NCI-H446 treated with DMSO at 0.1 percent for 48 hours (cell line): ENCODE measurements at places on chromosomes 7 and 10.

GRCh38 chr10:87973635-87974034 lies 110.2 kb downstream of the PTEN start:
- DNase-seq, result no peak

DNA sequence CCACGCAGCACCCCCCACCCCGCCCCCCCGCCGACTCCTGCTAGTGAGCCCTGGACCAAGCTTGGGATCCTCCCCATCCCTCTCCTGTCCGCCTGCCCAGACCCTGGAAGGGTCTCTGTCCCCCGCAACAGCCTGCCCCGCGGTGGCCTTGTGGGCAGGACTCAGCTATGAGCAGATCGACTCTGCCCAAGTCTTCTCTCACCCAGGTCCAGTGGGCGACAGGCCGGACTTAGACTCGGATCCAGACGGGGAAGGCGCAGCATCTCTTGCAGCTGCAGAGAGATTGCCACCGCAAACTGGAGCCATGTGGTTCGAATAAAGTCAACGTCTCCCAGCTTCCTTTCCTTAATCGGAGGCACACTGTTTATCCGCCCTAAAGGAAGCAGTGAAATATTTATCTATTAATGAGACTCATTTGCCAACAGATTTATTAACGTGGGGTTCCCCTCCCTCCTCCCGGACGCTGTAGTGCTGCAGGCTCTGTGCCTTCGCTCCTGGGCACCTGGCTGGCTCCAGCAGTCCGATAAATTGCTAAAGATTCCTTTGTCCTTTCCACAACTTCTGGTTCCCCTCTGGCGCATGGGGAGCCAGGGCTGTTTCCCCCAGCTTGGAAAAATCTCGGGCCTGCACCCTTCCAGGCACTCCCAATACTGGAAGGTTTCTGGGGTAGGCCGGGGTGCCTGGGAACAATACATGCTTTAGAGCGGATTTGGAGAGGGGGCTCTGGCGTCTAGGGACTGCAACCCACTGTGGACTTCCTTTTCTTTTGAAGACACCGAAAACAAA lies 634 bp upstream of the HOXA7 start:
- no peak for DNase-seq

- no peak for DNase-seq
Observed at GRCh38 chr10:988667-989545, 672 bp downstream of the GTPBP4 start.

DNA sequence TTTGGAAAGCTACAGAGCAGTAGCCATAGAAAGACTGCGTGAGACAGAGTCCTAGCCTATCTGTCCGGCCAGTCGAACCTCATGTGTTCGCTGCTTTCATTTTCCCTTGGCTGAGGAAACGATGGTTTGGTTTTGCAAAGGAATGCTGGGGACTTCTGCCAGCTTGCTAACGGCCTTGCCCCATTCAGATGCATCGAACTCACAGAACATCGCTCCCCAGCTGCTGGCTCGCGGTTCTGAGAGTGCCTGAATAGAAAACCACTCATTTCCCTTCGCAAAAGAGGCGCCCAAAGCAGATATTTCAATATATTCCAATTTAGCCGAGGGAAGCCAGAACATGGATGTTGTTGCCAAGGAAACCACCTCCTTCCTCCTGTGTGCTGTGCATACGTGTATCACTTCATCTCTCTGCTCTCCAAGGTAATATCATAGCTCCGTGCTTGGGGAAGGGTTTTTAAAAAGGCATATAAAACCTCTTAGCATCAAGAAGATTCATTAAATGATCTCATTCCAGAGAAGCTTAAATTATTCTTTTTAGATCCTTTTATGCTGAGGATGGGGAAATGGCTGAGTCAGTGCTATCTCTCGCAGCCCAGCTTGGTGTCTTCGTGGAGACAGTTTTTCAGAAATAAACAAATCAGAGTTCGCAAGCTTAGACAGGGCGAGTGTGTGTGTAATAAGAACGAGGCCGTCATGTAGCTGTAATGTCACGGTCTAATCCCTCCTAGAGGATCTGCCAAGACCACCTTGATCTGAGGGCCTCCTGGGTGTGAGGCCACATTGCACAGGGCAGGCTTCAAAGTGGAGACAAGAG lies 215.2 kb downstream of the RPS24 start:
- DNase-seq, result no peak

DNA sequence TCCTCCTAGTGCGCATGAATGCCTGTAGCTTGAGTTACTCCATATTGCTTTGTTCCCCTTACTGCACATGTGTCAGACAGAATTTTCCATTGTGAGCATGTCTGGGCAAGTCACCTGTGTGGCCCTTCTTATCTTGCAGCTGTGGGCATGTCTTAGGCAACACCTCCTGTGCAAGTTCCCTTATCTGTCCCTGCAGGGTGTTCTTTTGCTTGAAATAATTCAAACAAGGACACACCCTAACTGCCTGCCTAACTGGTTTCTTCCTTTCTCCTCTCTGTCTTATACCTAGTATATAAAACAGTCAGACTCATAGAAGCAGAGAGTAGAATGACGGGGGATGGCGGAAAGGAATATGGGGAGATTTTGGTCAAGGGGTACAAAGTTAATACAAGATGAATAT lies 421.1 kb upstream of the SORCS1 start:
- DNase-seq, result no peak

DNA sequence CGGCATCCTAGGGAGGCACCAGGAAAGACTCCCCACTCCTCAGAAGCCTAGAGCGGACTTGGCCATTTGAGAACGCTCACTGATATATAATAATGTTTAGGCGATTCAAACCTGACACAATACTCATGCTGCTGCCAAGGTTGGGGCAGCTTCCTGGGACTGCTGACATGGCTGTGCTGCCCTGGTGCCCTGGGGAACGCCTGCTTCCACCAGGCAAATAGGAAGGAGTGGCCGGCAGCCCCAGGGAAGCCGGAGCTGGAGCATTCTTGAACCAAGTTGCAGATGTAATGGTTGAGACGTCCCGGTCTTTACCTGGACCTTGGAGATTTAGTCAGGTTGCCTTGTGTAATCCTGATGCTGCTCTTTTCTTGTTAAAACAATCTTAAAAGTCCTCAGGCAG lies 8.8 kb downstream of the GDF10 start:
- DNase-seq, result no peak

DNA sequence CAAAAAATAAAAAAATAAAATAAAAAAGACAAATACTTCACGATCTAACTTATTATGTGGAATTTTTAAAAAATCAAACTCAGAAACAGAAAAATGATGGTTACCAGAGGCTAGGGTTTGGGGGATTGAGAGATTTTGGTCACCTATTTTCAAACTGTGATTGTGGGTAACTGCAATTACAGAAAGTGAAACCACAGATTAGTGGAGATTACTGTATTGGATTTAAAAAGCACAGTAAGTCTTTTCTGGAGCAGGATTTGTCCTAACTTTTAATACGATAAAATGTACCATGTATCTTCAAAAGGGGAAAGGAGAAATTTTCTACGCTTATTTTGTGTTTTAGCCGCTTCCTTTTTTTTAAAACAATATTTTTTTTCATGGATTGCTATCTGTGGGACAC lies 1204.9 kb upstream of the LRRTM3 start:
- no peak for DNase-seq

- no peak for DNase-seq
Observed at GRCh38 chr7:114930829-114931655, 9.1 kb downstream of the MDFIC start.

GRCh38 chr7:102064361-102065025 lies 222.2 kb upstream of the SH2B2 start:
- no peak for DNase-seq

GRCh38 chr10:132142396-132143161 lies 44.2 kb upstream of the DPYSL4 start:
- no peak for DNase-seq

- DNase-seq, result no peak
Observed at GRCh38 chr7:69728304-69728703, 130.0 kb downstream of the AUTS2 start.

DNA sequence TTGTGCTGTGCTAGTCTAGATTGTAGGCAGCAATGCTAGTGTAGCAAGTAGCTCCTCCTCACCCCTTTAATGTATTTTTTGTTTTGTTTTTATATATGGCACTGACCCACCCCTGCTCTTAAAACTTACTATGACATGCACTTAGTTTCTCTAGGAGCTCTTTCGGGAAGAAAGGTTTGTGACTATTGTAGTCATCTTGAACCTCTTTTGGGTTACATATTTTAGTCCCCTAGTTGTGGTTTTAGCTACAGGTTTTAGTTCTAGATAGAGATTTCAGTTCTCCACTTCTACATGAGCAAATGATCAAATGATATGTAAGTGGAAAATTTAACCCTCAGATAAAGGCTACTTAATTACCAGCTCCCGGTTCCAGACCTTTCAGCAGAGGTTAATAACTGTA lies 14.9 kb downstream of the MINPP1 start:
- no peak for DNase-seq

DNA sequence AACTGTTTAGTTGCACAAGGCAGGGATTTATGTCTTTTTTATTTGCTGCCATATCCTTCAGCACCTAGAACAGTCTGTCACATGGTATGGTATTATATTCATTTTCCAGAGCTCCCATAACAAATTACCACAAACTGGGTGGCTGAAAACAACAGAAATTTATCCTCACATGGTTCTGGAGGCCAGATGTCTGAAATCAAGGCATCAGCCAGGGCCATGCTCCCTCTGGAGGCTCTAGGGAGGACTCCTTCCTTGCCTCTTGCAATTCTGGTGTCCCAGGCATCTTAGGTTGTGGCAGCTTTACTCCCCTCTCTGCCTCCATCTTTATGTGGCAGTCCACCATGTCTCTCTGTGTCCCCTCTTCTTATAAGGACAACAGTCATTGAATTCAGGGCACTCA lies 43.1 kb downstream of the MET start:
- no peak for DNase-seq

- peak; percentile 44 for DNase-seq
Observed at GRCh38 chr10:103839872-103840739, 15.3 kb downstream of the SH3PXD2A start.

GRCh38 chr7:15845461-15845860 lies 159.0 kb upstream of the MEOX2 start:
- peak; percentile 62 for DNase-seq

DNA sequence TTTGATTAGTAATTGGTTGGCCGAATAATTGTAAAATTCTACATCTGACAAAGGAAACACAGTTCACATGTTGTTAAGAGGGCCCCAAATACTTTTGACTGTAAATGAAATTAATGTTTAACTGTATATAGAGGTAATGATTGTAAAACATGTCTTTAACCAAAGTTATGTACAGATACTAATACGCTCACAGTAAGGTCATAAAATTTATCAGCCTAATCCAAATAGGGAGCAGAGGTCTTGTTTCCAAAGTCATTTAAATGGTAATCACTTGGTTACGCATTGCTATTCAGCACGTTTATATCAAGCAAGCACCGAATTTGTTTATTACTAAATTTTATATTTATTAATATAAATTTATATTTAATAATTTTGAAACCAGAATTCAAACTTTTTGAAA lies 1.4 kb downstream of the PHYHIPL start:
- no peak for DNase-seq

- no peak for DNase-seq
Observed at GRCh38 chr10:21427804-21428481, 97.5 kb downstream of the SKIDA1 start.

DNA sequence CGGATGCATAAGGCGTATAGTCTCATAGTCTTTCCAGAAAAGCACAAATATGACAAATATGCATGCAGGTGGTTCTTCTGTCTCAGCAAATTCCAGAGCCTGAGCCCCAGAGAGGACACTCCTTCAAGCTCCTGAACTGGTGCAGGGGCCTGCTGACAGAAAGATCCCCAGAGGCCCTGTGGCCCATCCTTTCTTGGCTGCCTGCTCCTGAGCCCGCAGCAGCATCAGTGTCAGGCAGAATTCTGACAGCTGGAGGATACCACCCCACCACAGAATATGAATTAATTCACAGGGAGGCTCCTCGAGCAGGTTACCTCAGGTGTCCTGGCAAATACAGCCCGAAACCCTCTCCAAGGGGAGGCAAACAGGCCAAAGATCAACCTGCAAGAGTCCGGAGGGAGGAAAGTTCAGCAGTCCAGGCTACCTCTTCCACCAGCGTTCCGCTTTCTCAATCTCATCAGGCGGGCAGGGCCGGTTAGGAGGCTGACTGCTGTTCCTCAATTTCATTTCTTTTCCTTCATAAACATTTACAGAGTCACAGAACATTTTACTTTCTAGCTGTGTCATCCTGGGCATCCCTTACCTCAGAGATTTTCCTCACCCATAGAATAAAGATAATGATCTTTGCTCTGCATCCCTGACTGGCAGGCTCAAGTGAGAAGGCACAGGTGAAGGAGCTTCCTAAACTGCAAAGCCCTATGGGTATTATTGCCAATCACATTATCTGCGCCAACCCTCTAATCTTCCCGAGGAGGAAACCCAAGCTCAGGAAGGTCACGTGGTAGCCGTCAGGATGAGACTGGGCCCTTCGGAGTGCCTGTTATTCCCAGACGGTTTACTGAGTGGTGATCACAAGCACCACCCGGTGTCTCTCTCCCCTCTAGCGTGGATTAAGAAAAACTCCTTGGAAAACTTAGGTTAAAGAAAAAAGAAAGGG lies 1.4 kb downstream of the DNAJB12 start:
- DNase-seq, result no peak

DNA sequence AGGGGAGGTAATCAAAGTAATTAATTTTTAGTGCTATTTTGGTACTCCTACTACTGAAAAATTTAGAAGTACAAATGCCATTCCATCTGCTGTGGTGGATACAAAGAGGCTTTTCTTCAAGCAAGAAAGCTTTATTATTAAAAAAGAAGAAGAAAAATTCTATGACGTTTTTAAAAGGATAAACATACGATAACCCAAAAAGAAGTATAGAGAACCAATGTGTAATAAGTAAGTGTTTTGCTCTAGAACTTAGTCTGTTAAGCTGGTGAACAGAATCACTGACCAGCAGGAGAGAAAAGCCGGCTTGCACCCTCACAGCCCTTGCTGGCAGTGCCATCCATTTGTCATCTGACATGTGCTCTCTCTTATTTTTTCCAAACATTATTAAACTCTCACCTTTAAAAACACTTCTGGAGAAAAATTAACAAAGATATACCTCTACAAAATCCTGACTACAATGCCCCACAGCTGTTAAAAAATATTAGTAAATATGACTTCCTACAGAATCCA lies 81.5 kb downstream of the SRPK2 start:
- DNase-seq, result no peak

GRCh38 chr10:88118729-88119128 lies 255.3 kb downstream of the PTEN start:
- DNase-seq, result no peak

DNA sequence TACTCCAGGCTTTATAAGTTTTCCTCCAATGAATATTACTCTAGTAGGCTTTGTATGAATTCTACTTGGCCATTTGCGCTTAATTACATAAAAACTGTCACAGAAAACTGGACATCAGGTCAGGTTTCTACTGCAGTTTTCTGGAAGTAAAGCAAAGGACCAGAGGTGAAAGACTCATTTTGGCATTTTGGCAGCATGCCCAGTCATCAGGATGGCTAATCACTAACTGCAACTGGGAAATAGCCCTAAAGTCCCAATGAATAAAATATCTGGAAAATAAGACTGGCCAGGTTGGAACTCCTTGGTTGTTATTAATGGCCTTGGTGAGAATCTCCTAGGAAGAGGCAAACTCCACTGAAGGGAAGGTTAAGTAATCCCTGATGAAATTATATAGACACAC lies 75.5 kb downstream of the COPG2 start:
- DNase-seq, result no peak

GRCh38 chr10:72258617-72259016 lies 15.1 kb upstream of the DDIT4 start:
- no peak for DNase-seq

GRCh38 chr7:38369816-38370493 lies 96.5 kb upstream of the TARP start:
- DNase-seq, result peak; percentile 71
